ENCODE measurements at places on chromosomes 13 and 19. TPM values are rescaled to one million over a fixed set of nuclear protein-coding genes. Genes with fewer than 3 reads are reported as not detected.

DNA sequence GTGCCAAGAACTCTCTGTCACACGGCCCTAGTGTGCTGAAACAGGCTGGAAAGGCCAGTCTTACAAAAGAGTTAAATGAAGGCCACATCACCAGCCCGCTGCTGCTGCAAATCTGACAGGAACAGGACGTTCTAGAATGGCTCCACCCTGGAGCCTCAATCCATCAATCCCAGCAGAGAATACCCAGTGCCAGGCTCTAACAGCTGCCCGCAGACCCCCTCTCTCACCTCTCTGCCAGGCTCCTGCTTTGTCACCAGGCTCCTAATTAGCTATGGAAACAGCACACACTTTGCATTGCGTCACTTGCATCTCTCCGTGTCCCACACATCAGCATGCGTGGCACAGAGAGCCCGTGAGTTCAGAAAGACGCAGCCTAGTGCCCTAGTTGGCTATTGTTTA is 314.1 kb downstream of the FOXO1 start:
- no peaks in the 10 kb centered on the region for H3K36me3 ChIP-seq
- H3K27me3 ChIP-seq = no peaks in the 10 kb centered on the region
- no peak overlapping the region for H3K27ac ChIP-seq
- H3K4me3 ChIP-seq = no peak overlapping the region
- DNase-seq = no peak
- peaks cover 27% of the 10 kb centered on the region for H3K4me1 ChIP-seq

GRCh38 chr19:8444677-8445487 is at the start of gene HNRNPM:
TSS of gene HNRNPM (plus strand) at chr19:8444975. CDS start at chr19:8444999, 24 bp downstream.
- DNase-seq = peak; percentile 99
- H3K36me3 ChIP-seq = peaks cover 23% of the 10 kb centered on the region
- H3K27ac ChIP-seq = peak within 1 kb of the TSS; percentile 98
- peaks cover 5% of the 10 kb centered on the region for H3K4me1 ChIP-seq

DNA sequence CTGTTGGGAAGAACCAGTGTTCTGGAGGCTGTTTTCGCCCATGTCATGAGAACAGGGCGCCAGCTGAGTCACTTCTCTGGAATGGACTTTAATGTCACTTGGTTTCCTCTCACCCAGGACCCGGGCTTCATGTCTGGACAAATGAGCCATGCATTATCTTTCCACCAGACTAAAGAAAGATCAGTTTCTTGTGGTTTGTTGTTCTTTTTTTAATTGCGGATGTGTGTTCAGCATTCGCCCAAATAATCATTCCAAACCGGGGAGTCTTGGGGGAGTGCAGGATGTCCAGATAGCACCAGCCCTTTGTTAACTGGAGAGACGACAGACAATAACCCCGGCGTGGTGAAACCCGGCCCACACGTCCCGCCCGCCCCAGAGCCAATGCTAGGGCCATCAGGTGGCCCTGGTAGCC is 102.5 kb downstream of the COL4A2 start:
- DNase-seq = peak; percentile 58
- H3K4me3 ChIP-seq = no peak overlapping the region
- H3K27me3 ChIP-seq = no peaks in the 10 kb centered on the region

DNA sequence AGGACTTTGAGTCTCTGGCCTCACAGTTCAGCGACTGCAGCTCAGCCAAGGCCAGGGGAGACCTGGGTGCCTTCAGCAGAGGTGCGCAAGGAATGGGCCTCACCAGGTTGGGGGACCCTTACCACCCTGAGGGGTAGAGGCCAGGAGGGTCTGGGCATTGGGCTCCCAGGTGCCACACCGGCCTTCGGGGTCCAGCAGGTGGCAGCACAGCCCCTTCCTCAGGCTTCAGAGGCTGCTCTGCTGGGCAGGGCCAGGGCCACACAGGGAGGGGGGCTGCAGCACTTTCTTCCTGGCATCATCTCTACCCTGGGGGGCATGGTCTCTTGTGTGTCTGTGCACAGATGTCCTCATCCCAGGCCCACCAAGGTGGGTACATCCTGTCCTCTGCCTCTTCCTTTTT is 12.9 kb downstream of the PIN1 start:
- H3K36me3 ChIP-seq = peaks cover 12% of the 10 kb centered on the region
- H3K4me1 ChIP-seq = no peaks in the 10 kb centered on the region
- no peak overlapping the region for H3K4me3 ChIP-seq
- no peak overlapping the region for H3K27ac ChIP-seq

DNA sequence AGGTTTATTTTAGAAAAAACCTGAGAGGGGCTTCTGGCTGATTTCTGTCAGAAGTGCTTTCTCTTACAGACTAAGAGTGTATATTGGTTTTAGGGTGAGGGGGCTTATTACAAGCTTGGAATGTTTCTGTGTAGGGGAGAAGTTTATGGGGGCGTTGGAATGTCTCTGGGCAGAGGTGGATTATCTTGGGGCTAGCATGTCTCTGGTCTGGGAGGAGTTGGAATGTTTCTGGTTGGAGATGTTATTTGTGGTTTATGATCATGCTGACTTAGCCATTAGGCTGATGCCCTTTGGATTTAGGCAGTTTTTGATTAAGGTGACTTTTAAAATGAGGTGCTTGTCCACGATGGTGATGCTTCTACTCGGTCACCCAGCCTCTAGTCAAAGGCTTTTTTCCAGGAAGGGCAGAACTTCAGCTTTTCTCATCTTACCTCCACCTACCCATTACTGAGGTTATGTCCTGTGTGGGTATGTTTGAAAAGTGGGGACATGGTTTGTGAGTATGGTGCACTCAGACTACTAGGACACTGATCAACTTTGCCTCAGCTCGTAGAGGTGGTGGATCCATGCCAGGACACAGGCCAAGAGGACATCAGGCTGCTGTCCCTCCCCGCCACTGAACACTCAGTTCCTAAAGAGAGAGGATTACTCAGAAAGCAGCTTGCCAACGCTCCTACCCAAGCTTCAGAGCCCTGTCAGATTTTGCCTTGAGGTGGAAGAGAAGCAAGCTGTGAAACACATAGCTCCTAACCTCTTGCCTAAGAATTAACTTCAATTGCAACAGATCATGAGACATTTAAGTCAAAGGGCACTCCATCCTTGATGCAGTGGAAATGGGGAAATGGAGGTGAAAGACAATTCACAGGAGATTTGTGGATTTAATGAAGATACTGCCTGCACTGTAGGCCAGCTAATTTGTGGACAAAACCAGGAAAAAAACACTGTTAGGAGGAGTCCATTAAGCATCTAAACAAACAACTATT is 63.6 kb downstream of the ZNF44 start:
- no peak overlapping the region for H3K27ac ChIP-seq
- H3K4me1 ChIP-seq = no peaks in the 10 kb centered on the region
- H3K4me3 ChIP-seq = no peak overlapping the region
- no peaks in the 10 kb centered on the region for H3K27me3 ChIP-seq
- no peaks in the 10 kb centered on the region for H3K36me3 ChIP-seq

- no peaks in the 10 kb centered on the region for H3K36me3 ChIP-seq
- no peaks in the 10 kb centered on the region for H3K27me3 ChIP-seq
- H3K4me3 ChIP-seq = no peak overlapping the region
- H3K4me1 ChIP-seq = no peaks in the 10 kb centered on the region
- H3K27ac ChIP-seq = no peak overlapping the region
These were observed 23.2 kb upstream of the GPC5 start for GRCh38 chr13:91375116-91375729.

GRCh38 chr13:69243366-69243765 is 864.3 kb upstream of the ATXN8OS start:
- H3K27me3 ChIP-seq = no peaks in the 10 kb centered on the region
- no peak overlapping the region for H3K4me3 ChIP-seq
- no peak overlapping the region for H3K27ac ChIP-seq
- H3K4me1 ChIP-seq = no peaks in the 10 kb centered on the region
- DNase-seq = peak; percentile 51

GRCh38 chr19:36030264-36031148 is 2.2 kb downstream of the CLIP3 start:
- H3K4me1 ChIP-seq = no peaks in the 10 kb centered on the region
- H3K27me3 ChIP-seq = no peaks in the 10 kb centered on the region
- no peak overlapping the region for H3K27ac ChIP-seq
- H3K4me3 ChIP-seq = no peak overlapping the region

- no peak for DNase-seq
- H3K27me3 ChIP-seq = no peaks in the 10 kb centered on the region
- H3K36me3 ChIP-seq = no peaks in the 10 kb centered on the region
- no peak overlapping the region for H3K27ac ChIP-seq
These were observed 159.5 kb downstream of the RBM26 start for GRCh38 chr13:79246578-79246949.

DNA sequence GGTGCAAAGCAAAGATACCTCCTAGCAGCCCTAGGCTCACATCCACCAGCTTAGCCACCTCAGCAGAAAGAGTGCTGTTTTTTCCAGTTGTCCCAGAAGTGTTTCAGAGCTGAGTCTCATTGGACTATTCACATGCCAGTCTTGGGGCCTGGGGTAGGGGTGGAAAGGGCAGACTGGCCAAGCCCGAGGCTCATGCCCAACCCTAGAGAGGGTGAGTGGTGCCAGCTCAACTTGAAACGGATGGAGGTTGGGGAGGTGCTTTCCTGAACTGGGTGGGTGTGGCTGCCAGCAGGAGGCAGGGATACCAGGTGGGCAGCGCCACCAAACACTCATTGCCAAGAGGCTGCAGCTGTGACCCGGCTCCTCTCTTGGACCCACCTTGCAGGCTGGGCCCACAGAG is 116.9 kb downstream of the DPF1 start:
- H3K36me3 ChIP-seq = peaks cover 34% of the 10 kb centered on the region
- H3K27me3 ChIP-seq = no peaks in the 10 kb centered on the region
- DNase-seq = no peak
- no peak overlapping the region for H3K4me3 ChIP-seq
- no peak overlapping the region for H3K27ac ChIP-seq
- no peaks in the 10 kb centered on the region for H3K4me1 ChIP-seq

DNA sequence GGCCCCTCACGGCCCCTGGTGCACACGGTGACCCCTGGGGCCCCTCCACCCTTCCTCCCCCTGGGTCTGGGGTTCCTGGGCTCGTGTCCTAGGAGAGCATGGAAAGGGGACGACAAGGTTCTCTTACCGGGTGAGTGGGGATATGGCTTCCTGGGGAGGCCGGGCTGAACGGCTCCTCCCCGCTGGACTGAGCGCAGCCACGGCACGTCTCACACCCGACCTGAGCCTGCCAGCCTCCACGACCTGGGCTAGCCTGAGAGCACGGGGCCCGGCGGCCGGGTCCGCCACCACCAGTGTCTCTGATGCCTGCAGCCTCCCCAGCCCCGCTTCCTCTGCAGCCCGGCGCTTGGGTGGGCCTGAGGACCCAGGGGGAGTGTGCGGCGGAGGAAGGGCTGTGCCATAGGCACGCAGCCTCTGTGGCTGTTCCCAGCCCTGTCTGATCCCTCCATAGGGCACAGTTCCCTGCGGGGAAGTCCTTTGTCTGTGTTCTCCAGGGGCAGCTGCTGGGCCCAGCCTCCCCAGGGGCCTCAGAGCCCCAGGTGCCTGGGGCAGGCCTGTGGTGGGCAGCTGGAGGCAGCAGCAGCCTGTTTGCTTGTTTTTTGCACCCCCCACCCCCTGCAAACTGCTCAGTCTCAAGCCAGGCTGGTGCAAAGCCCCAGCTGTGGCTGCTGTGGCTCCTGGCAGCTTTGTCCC is 15.0 kb downstream of the PLIN4 start:
- H3K4me1 ChIP-seq = peaks cover 18% of the 10 kb centered on the region
- H3K27ac ChIP-seq = peak overlapping the region; percentile 63
- no peaks in the 10 kb centered on the region for H3K27me3 ChIP-seq
- DNase-seq = peak; percentile 84
- no peak overlapping the region for H3K4me3 ChIP-seq

Gene ZNF837
- 0.47 TPM for total RNA-seq

Gene CEP89
- 19.8 TPM for total RNA-seq

Gene FREM2
- total RNA-seq = 4.3 TPM

Gene C13orf46
- total RNA-seq = not detected

Gene TUBA3C
- not detected for total RNA-seq

Gene TMPRSS9
- 0.04 TPM for total RNA-seq

Gene ATP4A
- not detected for total RNA-seq
